ENCODE measurements at places on chromosomes 16 and 17. TPM values are rescaled to one million over a fixed set of nuclear protein-coding genes. Genes with fewer than 3 reads are reported as not detected.

The SHISA9 gene
- polyA plus RNA-seq, result 5.4 TPM

The ALOX12B gene
- polyA plus RNA-seq, result 0.68 TPM

The PTGES3L gene
- 2.3 TPM for polyA plus RNA-seq

The PIMREG gene
- 19.4 TPM for polyA plus RNA-seq

The CCR7 gene
- 0.24 TPM for polyA plus RNA-seq

- no peak for DNase-seq
Measured at GRCh38 chr17:2704031-2704889, 7.3 kb downstream of the CLUH start.

- DNase-seq, result no peak
Measured at GRCh38 chr16:76197900-76198299, 79.3 kb upstream of the CNTNAP4 start.

DNA sequence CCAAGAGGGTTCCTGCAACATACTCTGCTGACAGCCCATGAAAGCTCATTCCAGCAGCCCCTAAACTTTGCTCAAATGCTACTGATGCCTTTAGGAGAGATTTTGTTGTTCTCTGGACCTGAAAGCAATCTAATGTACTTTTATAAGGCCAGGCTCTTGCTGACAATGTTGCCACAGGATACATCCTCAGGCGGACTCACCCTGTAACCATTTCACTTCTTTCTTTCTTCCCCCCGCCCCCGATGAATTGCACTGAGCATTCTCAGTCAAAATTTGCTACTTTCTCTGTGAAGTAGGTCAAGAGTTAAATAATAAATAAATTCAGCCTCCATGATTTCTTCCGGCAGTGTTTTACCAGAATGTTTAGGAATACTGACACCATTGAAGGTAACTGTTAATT, 1.5 kb downstream of the GAS7 start:
- DNase-seq, result no peak

- no peak for DNase-seq
Measured at GRCh38 chr16:82317411-82318167, 147.6 kb upstream of the MPHOSPH6 start.

GRCh38 chr16:28298511-28298878, 6.2 kb downstream of the SBK1 start:
- no peak for DNase-seq

- DNase-seq, result no peak
Measured at GRCh38 chr17:70775679-70776078, 606.3 kb downstream of the KCNJ2 start.

DNA sequence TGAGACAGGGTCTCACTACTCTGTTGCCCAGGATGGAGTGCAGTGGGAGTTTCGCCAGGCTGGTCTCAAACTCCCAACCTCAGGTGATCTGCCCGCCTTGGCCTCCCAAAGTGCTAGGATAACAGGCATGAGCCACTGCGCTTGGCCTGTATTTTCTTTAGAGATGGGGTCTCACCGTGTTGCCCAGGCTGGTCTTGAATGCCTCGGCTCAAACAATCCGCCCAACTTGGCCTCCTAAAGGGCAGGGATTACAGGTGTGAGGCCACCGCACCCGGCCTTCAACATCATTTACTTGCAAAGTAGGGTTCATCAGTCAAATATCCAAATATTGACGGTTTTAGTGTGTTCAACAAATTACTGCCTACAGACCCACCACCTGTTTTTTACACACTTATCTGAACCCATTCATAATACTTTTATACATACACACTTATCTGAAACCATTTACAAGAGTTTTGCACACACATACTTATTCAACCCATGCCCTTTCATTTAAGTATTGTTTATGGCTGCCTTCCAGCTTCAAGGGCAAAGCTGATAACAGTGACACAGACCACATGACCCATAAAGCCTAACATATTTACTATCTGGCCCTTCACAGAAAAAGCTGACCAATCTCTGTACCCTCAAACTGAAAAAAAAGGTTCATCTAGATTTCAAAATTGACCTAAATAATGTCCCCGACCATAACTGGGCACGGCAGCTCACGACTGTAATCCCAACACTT, 11.9 kb downstream of the TMEM170A start:
- no peak for DNase-seq

DNA sequence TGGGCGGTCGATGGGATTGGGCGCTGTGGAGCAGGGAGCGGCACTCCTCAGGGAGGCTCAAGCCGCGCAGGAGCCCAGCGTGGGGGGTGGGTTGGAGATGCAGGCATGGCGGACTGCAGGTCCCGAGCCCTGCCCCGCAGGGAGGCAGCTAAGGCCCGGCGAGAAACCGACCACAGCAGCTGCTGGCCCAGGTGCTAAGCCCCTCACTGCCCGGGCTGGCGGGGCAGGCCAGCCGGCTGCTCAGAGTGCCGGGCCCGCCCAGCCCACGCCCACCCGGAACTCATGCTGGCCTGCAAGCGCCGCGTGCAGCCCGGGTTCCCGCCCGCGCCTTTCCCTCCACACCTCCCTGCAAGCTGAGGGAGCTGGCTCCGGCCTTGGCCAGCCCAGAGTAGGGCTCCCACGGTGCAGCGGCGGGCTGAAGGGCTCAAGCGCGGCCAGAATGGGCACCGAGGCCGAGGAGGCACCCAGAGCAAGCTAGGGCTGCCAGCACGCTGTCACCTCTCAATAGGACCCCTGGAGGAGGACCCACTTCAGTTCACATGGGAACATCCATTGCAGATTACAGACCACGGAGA, 20.5 kb upstream of the METTL16 start:
- DNase-seq, result no peak

DNA sequence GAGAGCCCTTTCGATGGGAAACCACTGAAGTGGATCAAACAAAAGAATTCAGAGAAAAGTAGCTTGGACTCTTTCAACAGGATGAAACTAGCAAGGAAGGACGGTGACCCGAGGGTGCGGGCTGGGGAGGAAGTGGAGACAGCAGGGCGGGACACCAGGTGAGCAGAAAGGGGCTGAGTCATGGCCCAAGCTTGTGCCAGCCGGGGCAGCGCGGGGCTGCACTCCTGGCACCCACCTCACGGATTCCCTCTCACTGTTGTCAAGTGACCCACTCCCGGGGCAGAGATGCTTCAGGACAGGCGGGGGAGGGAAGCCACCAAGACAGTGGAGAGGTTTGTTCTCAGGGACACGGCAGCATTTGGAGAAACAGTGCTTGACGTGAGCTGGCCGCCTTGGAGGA, 10.7 kb upstream of the RNF222 start:
- no peak for DNase-seq

DNA sequence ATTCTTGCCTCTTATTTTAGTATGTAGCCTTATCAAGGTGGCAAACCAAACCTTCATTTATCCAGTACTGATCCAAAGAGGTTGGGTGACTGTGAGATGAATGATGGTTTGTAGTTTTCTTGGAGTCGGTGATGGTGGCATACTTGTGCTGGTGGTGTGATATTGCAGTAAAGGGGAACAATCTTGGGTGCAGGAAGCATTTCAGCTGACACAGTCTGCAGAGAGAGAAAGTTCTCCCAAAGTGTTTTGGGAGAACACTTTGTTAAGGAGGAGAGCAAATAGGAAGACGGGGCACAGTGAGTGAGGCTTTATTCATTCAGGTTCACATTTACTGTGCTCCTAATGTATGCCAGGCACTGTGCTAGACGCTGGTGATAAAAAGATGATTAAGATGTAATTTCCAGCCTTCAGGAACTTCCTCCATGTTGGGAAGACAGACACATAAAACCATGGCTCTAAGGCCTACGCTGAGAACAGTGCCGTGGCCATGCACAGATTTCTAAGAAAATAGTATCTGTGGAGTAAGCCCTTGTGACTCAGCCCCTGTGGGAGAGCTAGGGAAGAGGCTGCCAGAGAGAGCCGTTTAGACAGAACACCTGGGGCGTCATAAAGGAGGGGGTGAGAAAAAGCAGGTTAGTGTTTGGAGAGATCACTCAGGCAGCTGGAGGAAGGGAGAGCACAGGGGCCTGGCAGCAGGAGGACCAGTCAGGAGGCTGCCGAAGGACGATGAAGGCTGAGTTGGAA, 13.8 kb downstream of the HEATR3 start:
- DNase-seq, result no peak

- DNase-seq, result no peak
Measured at GRCh38 chr16:86347916-86348555, 162.3 kb upstream of the FOXF1 start.

GRCh38 chr17:58316260-58316960, 12.2 kb downstream of the TSPOAP1 start:
- DNase-seq, result no peak

DNA sequence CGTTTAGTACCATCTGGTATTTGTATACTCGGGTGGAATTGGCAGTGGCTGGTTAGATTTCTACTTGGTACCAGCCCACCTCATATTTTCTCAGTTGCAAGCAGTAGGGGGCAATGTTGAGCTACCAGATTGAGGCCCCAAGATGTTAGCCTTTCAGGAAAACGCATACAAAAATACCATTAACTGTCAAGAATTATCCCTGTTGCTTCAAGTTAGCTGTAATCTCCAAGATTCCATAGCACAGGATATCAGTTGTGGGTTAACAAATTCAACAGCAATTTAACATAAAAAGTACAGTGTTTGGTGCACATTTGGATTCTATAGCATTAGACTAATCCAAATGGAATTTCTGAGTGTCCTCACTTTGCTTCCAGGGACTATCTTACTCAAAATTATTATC, 188.2 kb downstream of the FTO start:
- peak; percentile 54 for DNase-seq

DNA sequence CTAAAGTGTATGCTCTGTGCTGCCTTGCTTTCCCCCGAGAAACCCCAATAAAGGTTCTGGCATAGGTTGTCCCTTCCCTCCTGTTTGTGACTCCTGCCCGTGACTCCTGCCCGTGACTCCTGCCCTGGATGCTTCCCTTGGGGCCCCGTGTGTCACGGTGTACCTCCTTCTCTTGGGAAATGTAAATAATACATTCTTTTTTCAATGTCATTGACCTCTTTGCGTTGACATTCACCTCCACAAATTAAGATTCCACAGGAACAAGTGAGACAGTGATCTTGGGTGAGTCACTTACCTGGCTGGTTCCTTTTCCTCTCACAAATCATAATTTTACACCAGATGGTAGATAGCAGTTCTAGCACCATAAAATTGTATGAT, 632 bp downstream of the CCL15 start:
- no peak for DNase-seq

GRCh38 chr17:50114849-50115357, 15.1 kb downstream of the SAMD14 start:
- no peak for DNase-seq

DNA sequence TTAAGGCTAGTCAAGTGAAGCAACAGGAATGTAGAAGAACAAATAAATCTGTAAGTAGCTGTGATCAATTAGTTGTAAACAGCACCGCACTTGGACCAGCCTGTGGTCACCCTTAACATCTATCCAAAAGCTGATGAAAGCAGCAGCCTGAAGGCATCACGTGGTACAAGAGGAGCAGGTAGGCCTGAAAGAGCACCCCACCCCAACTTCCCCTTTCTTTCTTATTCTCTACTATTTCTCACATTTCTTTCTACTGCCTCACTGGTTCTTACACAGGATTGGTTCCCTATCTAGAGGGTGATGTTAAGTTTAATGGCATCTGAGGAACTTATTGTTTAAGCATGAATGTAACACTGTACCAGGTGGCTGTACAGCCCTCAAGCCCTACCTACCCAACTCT, 42.6 kb upstream of the CLEC18B start:
- DNase-seq, result no peak

- DNase-seq, result no peak
Measured at GRCh38 chr16:88810166-88810911, 1.4 kb downstream of the APRT start.

Data from right renal cortex interstitium (tissue), 3 donors.